HEK293T (cell line): ENCODE measurements at places on chromosomes 5 and 9.

DNA sequence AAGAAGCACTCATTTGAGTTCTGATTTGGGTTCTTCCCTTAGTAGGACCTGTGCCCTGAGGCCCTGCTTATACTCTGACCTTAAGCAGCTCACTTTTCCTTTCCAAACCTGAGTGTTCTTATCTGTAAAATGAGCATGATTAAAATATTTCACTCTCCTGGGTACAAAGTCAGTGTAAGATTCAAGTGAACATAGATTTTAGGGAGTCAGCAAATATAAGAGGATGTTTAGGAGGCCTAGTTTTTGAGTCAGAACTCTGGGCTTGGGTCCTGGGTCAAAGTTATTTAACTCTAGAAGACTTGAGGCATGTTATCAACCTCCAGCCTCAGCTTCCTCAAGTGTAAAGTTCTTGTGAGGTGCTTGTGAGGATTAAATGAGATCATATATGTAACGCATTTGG is 8.7 kb upstream of the SPARC start:
- DNase-seq, result no peak

GRCh38 chr5:180433032-180433422 is 61.2 kb upstream of the CNOT6 start:
- DNase-seq, result no peak

- no peak for DNase-seq
Measured at GRCh38 chr5:136159457-136159856, 26.8 kb downstream of the SMAD5 start.

DNA sequence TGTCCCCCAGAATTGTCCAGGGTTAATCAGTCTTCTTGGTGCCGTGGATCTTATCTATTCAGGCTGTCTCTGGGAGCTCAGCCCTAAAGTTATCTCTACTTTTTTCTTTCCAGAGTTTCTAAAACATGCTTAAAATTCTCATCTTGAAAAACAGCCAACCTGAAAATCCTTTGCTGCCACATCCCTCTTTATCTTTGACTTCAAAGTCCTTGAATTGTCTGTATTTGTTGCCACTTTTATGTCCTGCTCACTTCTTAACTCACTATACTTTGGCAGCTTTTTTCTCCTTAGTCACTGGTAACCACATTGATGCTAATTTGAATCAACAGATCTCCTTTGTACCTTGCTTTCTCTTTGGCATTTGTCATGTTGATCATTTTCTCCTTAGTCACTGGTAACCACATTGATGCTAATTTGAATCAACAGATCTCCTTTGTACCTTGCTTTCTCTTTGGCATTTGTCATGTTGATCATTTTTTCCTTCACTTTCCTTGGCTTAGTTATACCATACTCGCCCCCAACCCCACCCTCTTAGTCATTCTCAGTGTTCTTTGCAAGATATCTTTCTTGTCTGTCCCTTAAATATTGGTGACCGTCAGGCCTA is 8.5 kb downstream of the DMXL1 start:
- no peak for DNase-seq
